D721Med (cell line): ENCODE measurements at places on chromosomes 16 and 17.

DNA sequence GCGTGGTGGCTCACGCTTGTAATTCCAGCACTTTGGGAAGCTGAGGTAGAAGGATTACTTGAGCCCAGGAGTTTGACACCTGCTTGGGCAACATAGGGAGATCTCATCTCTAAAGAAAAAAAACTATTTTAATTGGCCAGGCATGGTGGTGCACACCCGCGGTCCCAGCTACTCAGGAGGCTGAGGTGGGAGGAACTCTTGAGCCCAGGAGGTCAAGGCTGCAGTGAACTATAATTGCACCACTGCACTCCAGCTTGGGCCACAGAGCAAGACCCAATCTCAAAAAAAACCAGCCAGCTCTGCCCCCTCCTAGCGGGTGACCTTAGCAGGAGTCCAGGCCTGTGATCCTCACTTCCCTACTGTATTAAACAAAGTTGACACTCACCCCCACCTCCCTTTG is 5.9 kb upstream of the HS3ST6 start:
- DNase-seq, result no peak

GRCh38 chr16:56345406-56346050 is 79.8 kb downstream of the AMFR start:
- no peak for DNase-seq

GRCh38 chr17:46925185-46925868 is 2.4 kb downstream of the GOSR2 start:
- DNase-seq, result no peak

- DNase-seq, result no peak
Measured at GRCh38 chr16:69440250-69440649, 15.8 kb downstream of the CYB5B start.

DNA sequence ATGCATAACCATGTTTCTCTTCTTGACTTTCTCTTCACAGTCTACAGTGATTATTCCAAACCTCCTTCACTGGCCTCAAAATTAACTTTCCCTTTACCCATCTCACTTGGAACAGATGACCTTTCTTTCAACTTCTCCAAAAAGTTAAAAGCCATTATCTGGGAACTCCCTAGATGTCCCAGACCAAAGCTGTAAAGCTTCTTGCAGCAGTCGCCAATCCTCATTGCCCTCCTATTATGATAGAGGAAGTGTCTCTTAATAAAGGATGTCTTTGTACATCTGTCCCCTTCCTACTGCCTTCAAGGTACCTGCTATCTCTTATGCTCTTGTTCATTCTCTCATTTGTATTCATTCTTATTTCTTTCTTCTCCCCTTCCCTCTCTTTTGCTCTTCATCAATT is 127.5 kb downstream of the MRTFB start:
- no peak for DNase-seq

- no peak for DNase-seq
Measured at GRCh38 chr17:298791-299450, 53.7 kb downstream of the RPH3AL start.

GRCh38 chr17:72977771-72978417 is 114.6 kb downstream of the SLC39A11 start:
- no peak for DNase-seq

- no peak for DNase-seq
Measured at GRCh38 chr16:890217-890616, 80.6 kb downstream of the LMF1 start.

GRCh38 chr17:76410328-76410965 is 26.0 kb downstream of the SPHK1 start:
- no peak for DNase-seq

DNA sequence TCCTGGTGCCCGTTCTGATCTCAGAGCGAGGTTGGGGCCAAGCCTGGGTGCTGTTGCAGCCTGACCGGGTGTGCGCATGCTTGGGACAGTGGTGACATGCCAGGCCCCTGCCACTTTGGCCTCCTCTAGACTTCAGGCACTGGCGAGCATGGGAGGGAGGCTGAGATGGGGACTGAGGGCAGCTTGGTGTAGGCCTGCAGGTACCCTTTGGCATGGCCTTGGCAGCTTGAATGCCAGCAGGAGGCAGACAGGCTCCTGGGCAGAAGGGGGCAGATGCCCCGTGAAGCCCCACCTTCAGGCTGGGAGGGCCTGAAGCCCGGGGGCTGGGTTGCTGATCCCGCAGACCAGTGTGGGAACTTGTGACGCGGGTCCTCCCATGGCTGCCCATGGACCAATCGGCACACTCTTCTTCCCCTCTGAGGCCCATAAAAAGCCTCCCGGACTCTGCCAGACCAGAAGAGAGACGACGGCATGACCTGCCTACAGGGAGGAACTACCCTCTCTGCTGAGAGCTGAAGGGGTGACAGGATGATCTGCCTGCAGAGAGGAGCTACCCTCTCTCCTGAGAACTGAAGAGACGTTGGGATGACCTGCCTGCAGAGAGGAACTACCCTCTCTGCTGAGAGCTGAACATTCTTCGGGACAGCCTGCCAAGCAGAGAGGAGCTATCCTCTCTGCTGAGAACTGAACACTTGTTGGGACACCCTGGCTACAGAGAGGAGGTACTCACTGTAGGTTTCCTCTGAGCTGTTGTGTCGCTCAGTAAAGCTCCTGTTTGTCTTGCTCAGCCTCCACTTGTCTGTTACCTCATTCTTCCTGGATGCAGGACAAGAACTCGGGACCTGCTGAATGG is 17.5 kb downstream of the RHOT1 start:
- no peak for DNase-seq

GRCh38 chr17:27384726-27385125 is 71.5 kb upstream of the KSR1 start:
- no peak for DNase-seq

GRCh38 chr17:65918916-65919315 is 273.0 kb downstream of the CEP112 start:
- DNase-seq, result no peak

- no peak for DNase-seq
Measured at GRCh38 chr16:2158262-2158638, 2.7 kb downstream of the TRAF7 start.
